ENCODE measurements at places on chromosomes 3 and 15.
A peak's percentile ranks its signal among the peaks of the same experiment; 100 is the strongest.

GRCh38 chr3:183381179-183381578, 47.2 kb downstream of the MCF2L2 start:
- no peak for DNase-seq

DNA sequence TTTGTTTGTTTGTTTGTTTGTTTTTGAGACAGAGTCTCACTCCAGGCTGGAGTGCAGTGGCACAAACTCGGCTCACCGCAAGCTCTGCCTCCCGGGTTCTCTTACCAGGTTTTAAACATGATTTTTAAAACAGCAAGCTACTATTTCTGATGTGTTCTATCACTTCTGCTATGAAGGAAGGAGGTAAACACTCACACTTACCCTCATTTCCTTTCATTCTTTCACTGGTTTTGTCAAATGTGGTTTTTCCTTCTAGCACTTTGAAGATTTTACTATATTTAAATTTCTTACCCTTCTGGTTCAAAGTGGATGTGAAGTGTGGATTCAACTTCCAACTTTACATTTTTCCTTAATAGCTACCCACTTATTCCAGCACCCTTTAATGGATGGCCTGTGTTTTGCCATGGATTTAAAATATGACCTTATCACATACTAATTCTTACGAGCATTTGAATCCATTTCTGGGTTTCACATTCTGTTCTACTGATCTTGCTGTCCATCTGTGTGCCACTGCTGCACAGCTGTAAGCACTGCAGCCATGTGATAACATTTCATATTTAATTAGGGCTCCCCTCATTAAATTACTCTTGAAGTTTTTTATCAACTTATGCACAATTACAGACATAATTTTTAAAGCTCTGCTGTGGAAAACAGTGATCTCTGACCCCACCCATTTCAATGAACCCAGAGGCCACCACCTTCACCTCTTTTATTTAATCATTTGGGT, 42.3 kb downstream of the TXNRD3 start:
- no peak for DNase-seq

DNA sequence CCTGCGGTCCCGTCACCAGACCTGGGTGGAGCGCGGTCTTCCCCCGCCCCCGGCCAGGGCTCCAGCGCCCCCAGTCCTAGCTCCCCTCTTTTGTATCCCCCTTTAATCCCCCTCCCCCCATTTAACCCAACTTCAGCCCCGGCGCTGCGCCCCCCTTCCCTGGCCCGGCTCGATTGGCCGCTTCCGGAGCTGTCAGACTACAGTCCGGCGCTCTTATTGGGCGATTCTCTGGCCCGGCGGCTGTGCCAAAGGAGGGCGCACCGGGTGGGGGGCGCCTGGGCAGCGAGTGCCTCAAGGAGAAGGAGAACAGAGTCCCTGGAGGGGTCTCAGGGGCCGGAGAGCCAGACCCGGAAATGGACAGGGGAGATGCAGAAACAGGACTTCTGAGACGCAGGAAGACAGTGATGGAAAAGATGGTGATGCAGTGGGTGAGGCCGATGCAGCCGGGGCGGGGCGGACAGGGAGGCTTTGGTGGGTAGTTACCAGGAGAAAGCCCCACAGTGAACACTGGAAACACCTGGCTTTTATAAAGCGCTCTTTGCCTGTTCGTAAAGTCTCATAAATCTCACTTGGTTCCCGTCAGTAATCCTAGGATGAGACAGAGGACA, 1.2 kb upstream of the ADCY5 start:
- DNase-seq: no peak

DNA sequence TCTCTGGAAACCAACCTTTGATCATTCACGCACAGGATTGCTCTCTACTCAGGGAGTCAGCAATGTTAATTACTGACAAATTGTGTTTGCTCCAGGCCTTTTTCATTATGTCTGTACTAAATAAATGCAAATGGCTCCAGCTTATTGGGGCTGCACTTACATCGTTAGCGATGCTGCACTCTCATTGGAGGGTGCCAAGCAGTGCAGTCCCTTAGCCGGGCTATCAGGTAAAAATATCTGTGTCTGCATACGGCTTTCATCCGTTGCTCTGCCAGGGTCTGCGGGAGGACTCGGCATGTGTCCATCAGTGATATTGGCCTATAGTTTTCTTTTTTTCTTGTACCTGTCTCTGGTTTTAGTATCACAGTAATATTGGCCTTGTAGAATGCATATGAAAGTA, 471.5 kb upstream of the CADM2 start:
- no peak for DNase-seq

DNA sequence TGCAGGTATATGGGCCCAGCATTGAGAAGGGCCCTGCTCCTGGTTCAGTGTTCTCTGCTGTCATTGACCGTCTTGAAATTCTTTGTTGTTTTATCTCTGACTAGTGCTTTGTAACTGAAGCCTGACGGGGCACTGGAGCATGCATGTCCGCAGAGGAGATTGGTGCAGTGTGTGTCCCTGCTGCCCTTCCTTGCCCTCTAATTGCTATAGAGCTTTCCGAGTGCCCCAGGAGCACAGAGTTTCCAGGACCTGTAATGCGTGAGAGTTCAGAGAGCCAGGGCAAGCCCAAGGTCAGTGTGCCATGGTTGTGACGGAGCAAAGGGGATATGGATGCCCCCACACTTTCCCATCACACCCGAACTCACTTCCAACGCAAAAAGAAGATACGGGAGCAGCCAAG, 174.3 kb upstream of the UBE3A start:
- DNase-seq: no peak

- DNase-seq: no peak
Measured at GRCh38 chr3:116050311-116050915, 394.9 kb downstream of the LSAMP start.

DNA sequence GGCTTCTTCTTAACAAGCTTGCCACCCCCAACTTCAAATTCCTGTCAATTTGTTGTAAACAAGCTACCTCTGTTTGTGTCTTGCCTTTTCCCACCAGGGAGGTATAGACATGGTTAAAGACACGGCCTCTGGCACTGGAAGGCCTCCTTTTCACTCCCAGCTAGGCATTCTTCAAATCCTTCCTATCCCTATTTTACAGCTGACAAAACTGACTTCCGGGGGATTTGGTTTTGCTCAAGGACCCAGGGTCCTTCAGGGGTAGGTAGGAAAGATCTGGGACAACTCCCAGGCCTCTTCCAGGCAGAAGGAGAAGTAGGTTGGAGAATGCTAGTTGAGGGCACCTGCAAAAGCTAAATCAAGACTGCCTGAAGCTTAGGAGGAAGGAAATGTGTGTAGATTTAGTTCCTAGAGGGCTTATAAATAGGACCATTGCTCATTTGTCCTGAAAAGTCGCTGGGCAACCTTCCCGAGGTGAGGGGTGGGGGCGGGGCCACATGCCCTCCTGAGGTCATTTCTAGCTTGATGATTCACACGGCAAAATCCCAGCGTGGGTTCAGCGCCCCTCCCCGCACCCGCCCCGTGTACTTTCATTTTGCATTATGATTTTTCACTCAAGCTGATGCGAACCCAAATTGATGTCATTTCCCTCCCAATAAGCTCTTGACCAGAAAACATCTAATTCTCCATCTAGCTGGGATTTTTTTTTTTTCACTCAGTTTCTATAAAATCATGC, 365.5 kb downstream of the SHQ1 start:
- peak; percentile 73 for DNase-seq

DNA sequence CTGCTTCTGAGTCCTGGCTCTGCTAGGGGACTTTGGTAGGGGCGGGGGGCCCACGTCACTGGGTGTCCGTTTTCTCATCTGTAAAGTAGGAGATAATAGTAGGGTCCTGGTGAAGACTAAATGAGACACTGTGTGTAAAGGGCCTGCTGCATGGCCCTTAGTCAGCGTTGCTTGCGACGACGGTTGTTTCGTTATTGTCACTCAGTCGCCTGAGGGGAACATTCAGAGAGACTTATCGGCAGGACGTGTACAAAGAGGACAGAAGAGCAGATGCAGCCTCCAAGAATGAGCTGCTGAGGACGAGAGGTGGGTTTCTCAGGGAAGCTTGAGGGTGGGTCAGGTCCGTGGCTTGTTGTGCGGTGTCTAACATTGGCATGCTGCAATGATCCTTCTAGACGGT, 52.9 kb upstream of the MEX3B start:
- DNase-seq: no peak

GRCh38 chr3:6771171-6771570, 89.7 kb upstream of the GRM7 start:
- DNase-seq: no peak

DNA sequence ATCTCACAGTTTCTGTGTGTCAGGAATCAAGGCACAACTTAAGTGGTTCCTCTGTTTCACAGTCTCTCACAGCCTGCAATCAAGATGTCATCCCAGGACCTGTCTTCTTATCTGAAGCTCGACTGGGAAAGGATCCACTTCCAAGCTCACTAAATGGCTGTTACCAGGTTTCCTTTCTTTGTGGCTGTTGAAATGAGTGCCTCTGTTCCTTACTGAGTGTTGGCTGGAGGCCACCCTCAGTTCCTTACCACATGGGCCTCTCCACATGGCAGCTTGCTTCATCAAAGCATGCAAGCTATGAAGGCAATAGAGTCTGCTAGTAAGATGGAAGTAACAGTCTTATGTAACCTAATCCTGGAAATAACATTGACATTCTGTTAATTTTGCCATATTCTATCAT, 174.0 kb downstream of the ERC2 start:
- DNase-seq: no peak

- DNase-seq: no peak
Measured at GRCh38 chr15:39028069-39028468, 463.5 kb upstream of the RASGRP1 start.

DNA sequence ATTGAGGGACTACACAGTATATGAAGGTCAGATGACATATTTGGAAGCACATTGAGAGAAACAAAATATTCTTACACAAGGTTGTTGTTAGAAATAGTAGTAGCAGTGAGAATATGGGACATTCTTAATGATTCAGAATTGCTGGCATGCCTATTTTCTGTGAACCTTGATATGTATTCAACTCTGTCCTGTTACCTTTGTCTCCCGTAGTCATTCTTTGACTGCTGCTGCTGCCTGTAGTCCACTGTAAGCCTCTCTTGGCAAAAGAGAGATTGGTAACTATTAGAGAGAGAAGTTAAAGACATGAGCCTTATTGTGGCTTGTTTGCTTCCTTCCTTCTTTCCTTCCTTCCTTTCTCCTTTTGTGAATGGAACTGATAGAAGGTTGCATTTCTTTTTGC, 64.5 kb downstream of the TCF12 start:
- DNase-seq: no peak

DNA sequence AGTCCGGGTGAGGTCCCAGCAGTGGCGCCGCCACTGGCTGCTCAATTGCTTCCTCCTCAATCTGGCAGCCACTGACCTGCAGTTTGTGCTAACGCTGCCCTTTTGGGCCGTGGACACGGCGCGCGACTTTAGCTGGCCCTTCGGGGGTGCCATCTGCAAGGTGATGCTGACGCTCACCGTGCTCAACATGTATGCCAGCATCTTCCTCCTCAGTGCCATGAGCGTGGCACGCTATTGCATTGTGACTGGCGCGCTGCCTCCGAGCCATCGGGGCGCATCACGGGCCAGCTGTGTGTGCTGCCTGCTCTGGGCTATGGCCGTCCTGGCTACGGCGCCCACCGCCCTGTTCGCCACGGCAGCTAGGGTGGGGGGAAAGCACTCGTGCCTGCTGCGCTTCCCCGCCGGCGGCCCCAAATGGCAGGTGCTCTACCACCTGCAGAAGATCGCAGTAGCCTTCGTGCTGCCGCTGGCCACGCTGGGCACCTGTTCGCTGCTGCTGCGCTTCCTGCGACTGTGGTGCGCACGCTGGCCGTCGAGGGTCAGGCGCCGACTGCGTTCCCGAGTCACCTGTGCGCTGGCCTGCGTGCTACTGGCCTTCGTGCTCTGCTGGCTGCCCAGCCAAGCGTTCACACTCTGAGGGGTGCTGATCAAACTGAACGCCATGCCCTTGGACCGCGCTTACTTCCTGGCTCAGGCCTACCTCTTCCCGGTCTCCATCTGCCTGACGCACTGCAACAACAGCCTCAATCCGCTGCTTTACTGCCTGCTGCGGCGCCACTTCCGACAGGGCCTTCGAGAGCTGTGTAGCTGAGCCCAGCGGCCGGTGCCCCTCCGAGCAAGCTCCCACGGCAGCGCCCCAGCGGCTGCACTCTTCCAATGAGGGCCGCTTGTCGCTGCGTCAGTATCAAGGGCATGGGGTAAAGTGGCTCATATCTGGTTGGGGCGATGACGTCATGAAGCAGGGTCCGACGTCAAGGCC, 20.3 kb upstream of the ADAMTS7 start:
- no peak for DNase-seq

- no peak for DNase-seq
Measured at GRCh38 chr3:183906234-183906921, 21.7 kb upstream of the PARL start.

DNA sequence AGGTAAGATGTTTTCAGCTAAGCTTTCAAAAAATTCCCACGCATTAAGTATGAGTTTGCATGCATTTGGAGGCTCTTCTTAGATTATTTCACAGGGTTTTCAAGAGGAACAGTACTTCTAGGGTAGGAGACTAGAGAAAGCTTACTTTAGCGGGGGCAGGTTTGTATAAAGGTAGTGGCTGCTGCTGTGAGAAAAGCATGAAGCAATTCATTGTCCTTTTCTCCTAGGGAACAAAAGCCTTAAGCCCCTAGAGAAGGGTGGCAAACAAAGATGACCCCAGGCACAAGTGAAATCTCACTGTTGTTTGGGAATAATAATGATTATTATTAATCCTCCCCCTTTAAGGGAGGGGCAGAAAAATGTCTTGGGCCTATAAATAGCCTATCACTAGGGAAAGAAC, 310.7 kb downstream of the DIPK2A start:
- DNase-seq: no peak

GRCh38 chr3:124201786-124202185, 209.9 kb upstream of the ROPN1 start:
- no peak for DNase-seq

DNA sequence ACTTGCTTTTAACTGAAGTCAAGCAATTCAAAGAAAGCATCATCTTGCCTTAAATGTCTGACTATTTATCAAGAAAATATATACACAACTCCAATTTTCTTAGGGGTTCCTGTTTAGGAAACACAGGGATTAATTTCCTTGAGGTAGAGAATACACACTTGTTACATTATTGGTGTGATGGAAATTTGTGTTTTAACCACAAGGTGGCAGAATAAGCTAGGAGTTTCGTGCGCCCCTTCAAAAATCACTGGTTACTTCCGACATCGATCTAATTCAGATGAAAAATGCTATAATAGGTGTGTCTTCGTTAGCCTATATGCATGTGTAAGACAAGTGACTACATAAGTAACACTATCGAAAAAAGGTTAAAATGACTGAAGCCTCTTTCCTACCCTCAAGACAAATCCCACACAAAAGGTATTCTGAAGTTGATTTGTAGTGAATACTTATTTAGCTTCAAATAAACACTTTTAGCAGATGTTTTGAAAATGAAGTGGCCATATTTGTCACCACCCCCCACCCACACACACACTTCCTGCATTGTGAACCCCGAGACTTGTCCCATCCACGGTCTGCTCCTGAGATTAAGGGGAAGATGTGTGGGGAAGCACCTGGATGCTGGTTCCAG, 246.5 kb downstream of the ROBO1 start:
- no peak for DNase-seq

- no peak for DNase-seq
Measured at GRCh38 chr3:69116162-69116561, 6.2 kb downstream of the LMOD3 start.
